ENCODE measurements at places on chromosomes 2 and 18.

- DNase-seq: no peak
Measured at GRCh38 chr2:198825534-198825933, 632.2 kb downstream of the SATB2 start.

DNA sequence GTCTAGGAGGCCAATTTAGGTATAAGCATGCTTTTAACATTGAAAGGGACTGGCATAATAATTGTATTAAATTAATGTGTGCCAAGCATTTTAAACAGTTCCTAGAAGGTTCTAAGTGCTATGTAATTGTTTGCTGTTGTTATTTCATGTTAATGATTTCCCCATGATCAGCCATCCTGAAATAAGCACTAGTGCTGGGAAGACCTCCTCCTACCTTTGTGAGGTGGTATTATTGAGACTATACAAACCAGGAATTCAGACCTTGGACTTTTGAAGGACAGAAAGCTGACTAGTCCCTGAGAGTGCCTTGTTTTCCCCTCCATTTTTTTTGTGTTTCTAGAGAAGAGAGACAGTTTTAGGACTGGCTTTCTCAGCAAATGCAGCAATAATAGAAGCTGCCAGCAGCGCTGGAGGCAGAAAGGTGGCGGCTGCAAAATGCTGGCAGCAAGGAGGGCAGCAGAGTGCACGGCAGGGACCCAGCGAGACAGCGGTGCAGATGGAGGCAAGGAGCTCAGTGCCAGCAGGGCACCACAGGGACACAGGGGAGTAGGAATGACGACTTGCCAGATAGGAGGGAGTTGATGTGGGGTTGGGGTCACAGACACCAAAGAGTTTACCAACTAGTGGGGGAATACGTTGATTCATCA is 25.3 kb downstream of the NABP1 start:
- DNase-seq: no peak

- DNase-seq: no peak
Measured at GRCh38 chr2:226023383-226023782, 623.9 kb downstream of the NYAP2 start.

DNA sequence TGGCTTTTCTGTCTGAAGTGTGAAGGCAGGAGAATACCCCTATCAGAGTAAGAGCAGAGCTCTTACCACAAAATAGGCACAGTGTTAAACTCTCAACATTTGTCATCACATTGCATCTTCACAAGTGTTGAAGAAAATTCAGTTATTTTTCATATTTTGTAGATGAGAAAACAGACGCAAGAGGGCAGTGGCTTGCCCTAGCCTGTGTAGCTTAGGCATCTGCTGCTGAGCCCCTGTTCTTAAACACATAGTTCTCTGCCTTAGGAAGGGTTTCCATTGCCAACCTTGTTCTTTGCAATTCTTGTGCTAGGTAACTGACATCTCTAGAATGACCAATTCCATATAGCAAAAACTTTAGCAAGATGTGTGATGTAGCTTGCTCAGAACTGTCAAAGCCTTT is 112.7 kb upstream of the RMDN2 start:
- DNase-seq: peak; percentile 42

DNA sequence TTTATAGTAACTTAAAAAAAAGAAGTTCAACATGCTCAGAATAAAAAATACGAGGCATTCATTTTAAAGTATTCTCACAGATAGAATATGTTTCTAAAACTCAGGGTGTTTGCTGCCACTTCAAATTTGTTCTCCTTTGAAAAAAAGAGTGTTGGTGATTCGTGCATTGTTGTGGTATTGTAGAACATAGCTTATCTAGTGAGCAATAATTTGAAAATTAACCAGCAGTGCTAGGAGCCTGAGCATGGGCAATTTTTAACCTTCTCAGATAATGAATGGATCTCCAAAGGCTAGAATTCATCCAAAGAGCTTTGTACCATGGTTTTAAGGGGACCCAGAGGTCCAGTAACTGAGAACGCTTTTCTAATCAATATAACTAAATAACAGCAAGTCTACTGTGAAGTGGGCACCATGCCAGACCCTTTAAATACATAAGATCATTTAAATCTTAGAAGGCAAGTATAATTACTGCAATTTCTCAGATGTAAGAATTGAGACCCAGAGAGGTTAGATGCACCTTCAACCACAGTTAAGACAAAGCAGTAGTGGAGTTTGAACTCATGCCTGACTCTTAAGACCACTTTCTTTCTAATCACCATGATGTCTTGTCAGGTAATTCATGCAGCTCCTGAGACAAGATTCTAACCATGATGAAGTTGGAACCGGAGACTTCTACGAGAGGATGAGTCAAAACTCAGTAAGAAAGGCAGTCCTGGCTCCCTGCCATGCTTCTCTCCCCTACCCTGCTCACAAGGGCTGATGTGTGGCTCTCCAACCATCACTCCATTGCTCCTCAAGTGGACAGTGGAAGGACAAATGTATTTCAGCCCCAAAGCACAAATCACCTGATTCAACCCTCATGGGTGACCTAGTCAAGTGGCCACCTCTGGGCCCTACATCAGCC is 3.4 kb downstream of the CYRIA start:
- peak; percentile 29 for DNase-seq

Data from fibroblast of skin of scalp (primary cell).